Forelimb muscle (tissue), 1 donor: ENCODE measurements at places on chromosomes 4 and X. TPM values are rescaled to one million over a fixed set of nuclear protein-coding genes. Genes with fewer than 3 reads are reported as not detected.

DNA sequence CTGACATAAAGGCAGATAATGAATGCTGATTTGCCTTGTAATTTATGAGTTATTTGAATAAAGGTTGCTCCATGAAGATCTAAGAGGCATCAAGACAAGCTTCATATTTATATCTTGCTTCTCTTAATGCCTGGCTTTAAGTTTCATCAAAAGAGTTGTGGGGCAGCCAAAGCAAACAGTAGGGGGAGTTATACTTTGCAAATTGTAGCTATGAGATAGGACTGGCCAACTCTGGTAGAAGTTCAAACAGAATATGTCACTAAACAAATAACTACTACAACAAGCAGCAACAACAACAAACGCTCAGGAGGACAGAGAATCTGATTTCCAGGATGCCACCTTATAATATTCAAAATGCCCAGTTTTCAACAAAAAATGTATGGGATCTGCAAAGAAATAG, 69.1 kb upstream of the PLAC1 start:
- DNase-seq: no peak

Gene LRCH2
- polyA plus RNA-seq: 3.7 TPM

- no peak for DNase-seq
Observed at GRCh38 chrX:86194758-86195157, 46.5 kb downstream of the DACH2 start.

Gene TCEAL5
- polyA plus RNA-seq: 3.4 TPM
